ENCODE measurements at places on chromosomes 12 and 14. TPM values are rescaled to one million over a fixed set of nuclear protein-coding genes. Genes with fewer than 3 reads are reported as not detected.

DPY19L2 gene
- total RNA-seq, result 4.7 TPM

ANO4 gene
- not detected for total RNA-seq

WNT1 gene
- total RNA-seq, result not detected

KCNJ8 gene
- not detected for total RNA-seq

RAD51AP1 gene
- 48.9 TPM for total RNA-seq

SDR9C7 gene
- total RNA-seq, result 0.14 TPM

ESPL1 gene
- total RNA-seq, result 75.5 TPM

CMKLR1 gene
- total RNA-seq, result not detected

HSPB8 gene
- not detected for total RNA-seq

ARMH4 gene
- not detected for total RNA-seq

GRCh38 chr12:31991815-31992214 is 32.6 kb downstream of the RESF1 start:
- no peak for DNase-seq

DNA sequence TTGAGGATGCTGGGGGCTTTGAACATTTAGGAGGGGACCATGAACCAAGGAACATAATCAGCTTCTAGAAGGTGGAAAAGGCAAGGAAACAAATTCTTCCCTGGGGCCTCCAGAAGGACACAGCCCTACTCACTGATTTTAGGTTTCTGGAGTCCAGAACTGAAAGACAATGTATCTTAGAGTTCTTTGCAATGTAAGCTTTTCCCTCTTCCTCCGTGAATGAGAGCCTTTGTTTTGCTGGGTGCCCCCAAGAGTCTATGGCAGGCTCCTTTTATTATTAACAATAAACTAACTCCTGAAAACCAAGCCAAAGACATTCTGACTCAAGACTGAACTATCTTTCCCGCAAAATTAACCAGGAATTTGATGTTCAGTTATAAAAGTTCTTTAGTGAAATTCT is 204.1 kb downstream of the STXBP6 start:
- DNase-seq, result no peak

DNA sequence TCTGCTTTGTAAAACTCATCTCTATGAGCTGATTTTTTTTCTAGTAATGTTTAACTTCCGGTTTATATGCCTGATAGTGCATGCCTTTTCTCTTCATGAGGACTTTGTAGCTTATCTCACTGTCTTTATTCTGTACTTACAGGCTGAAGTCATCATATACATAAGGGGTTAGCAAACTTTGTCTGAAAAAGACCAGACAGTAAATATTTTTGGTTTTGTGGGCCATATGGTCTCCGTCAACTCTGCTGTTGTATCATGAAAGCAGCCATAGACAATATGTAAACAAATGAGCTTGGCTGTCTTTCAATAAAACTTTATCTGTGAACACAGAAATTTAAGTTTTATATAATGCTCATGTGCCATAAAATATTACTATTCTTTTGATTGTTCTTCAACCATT is 172.1 kb downstream of the GXYLT1 start:
- DNase-seq, result no peak

DNA sequence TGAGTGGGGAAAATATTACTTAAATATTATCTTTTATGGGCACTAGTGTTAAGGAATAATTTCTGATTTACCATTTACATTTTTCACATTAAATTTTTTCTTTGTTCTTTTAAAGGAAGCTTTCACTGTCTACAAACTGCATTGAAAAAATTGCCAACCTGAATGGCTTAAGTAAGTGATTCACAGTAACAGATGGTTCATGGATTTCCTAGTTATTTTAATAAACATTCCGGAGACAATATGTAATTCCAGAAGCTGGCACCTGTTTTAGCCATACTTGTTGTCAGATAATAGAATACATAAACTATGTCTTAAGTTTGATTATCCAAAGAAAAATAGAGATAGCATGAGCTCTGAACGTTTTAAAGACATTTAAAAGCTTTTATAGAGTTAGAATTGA is 17.1 kb downstream of the DNAL1 start:
- no peak for DNase-seq

- no peak for DNase-seq
Measured at GRCh38 chr14:64968651-64969050, 3.5 kb downstream of the RAB15 start.

DNA sequence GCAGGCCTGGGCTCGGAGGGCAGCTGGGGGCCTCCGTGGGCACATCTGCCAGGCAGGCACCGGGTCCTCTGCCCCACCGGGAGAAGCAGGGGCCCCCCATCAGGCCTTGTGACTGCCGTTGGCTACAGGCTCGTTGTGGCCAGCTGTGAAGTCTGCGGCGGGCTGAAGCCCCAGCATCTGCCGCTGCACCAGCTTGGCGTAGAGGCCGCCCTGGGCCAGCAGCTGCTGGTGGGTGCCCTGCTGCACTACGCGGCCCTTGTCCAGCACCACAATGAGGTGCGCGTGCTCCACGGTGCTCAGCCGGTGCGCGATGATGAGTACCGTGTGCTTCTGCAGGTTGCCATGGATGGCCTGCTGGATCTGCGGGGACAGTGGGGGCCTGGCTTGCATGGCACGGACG is 33.9 kb upstream of the VPS37B start:
- DNase-seq, result no peak

DNA sequence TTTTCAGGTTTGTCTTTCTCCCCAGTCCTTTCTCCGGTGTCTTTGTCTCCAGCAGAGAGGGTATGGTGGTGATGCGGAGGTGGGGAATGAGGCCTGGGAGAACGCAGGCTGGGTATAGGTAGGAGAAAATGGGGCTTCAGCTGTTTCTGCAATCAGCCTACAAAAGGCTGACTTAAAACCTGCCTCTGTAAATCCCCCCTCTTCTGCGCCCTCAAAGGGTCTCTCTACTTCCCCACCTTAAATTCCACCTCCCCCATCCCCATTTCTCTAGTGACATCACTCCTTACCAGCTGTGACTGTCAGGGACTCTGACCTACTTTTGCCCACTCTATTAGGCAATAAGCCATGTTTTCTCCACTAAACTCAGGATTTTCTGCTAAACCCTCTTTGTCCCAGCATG is 8.1 kb upstream of the RIMKLB start:
- DNase-seq, result no peak

GRCh38 chr14:94451826-94452225 is 774 bp downstream of the SERPINA11 start:
- DNase-seq, result no peak

DNA sequence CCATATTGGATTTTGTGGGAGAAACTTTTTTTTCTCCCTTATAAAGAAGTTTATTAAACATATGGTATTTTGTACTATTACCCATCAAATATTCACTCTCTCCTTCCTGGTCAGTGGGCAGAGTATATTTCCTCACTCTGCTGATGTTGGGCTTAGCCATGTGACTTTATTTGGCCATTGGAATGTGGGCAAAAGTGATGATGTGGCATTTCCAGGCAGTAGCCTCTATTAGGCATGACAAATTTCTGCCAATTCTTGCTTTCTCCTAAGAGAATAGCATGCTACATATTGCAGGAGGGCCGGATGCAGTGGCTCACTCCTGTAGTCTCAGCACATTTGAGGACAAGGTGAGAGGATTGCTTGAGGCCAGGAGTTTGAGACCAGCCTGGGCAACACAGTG is 24.4 kb upstream of the WSCD2 start:
- no peak for DNase-seq

DNA sequence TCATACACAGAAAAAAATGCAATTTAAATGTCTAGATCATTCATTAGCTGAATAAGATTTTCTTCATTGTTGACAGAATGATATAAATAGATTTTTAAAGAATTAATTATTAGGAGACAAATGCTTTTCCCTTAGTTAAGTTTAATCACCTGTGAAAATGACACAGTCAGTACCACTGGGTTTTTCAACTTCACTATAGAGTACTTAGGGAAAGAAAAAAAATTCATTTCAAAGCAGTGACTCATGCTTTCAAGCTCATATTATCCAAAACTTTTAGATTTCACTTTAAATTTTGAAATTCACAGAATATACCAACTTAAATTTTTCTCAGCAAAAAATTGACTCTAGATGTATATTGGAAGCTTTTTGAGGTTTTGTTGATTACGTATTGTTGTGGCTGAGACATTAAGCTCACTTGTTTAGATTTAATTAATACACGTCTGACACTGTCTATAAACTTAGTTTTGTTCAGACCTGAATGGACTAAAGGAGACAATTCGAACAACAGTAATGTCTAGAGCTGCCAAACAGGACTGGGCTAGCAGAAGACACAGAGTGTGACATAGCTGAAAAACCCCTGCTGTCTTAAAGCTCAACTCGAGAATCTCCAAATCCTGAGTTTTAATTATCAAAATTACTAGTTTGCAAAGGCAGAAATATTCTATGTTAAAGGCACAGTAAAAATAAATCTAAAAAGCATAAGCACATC is 1.6 kb downstream of the MGAT4C start:
- DNase-seq, result no peak

DNA sequence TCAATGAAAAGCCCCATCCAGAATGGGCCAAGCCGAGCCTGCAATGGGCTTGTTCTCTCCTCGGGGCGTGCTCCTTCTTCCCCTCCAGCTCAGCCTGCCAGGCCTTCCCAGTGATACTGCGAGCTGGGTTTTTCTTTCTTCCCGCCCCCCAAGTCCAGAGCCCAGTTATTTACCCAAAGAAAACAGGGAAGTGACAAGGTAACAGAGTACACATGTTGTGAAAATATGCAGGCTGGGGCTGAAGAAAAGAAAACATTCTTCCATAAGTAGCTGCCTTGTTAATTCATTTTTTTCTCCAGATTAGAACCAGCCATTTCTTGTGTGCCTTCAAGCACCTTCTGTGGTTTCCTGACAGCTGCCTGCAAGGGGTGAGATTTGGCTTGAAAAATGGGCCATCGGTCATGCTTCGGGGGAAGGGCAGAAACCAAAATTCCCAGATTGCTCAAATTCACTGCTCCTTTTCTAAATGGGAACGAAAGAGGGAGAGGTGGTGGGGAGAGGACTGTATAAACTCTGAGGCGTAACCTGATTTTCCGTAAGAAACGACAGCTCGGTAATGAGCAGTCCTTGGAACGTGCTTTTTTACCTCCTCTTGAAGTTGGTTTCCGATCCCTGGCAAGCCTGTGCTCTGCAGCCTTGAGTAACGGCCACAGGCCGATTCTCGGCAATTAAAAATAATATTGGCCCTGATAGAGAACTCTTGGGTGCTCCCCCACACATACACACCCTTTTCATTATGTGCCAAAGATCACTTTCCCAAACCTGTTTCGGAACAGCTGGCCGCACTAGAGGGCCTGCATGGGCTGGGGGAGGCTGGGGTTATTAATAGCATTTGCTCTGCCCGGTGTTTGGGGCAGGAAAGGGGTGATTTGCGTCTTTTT is 229.4 kb downstream of the ZFP36L1 start:
- no peak for DNase-seq

- DNase-seq, result no peak
Measured at GRCh38 chr12:11753150-11753499, 103.7 kb downstream of the ETV6 start.

DNA sequence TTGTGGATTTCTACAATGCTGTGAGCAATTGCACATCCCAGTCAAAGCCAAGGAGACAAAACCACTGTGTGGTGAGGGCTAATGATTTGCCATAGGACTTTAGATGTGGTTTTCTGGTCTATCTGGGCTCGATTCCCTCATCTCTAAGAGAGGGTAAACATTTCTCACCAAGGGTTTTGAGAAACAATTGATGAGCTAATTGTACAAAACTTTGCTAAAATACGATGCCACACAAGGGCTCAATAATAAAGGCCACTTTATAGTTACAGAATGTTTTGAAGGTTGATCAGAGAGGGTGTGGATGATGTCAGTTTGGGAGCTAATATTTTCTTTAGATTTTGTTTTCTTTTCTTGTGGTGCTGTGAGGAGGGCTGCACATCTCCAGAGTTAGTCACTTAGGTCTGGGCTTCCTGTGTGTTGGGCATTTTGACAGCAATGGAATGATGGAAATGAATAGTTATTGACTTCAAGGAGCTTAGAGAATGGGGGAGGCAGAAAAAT is 60.8 kb upstream of the SLC38A4 start:
- DNase-seq, result no peak

DNA sequence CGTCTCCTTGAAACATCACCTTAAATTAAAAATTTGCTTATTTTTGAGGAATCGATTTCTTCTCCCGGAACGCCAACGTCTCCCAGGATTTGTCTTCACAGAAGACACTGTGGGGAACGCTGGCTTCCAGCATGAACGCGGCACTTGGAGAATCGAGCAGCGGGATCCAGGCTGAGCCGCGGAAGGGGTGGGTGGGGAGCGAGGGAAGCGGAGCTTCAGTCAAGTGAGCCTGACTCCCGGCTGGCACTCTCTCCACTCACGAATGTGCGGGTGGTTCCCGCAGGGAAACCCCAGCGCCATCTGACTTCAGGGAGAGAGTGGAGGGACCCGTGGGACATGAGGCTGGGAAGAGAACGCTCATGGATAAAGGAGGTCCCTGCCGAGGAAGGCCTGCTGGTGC is 506.0 kb upstream of the TMEM132C start:
- no peak for DNase-seq

GRCh38 chr12:124298685-124299410 is 4.0 kb downstream of the RFLNA start:
- no peak for DNase-seq

GRCh38 chr12:70049596-70050360 is 193.5 kb upstream of the CNOT2 start:
- no peak for DNase-seq

DNA sequence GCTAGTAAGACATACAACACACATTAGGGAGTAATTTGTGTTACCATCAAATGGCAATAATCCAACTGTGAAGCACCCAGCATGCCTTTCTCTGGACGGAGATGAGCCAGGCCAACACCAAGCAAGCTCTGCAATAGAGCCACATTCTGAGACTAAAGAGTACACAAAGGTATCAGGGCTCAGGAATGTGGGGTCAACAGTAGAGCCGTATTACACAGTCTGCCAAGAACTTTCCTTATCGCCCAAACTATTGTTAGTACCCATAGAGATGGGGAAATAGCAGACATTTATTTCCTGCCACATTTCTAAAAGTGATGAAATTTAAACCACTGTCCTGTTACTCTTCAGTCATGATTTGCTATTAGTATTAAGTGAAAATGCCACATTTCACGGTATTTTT is 113.7 kb downstream of the BMP4 start:
- DNase-seq, result no peak

DNA sequence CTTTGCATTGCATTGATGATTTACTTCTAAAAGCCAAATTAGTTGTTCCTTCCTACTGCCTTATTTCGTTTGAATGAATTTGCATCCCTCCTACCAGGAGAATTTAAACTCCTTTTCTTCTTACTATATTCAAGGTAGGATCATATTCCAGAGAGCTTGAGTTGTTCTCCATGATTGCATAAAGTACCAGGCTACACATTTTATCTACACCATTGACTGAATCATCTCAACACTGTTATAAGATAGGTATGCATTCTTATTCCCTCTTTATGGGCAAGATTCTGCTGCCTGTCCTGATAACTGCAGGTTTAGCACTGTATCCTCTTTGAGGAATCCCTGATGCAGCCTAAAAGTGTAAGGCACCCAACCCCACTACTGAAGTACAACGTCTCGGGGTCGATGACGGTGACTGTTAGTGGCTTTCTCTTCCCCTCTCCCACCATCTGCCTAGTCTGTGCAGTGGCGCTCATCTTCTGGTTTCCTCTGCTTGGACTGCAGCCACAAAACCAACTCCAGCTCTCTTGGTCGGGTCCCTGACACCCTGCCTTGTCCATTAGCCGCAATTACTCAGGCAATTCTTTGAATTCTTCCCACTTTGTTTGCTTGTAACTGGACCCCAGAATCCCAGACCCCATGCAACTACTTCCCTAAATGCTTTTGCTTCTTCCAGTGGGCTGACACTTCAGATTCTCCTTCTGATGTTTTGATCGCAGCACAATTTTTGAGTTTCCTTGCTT is 44.4 kb upstream of the STXBP6 start:
- DNase-seq, result no peak

All from activated T-cell treated with anti-CD3 and anti-CD28 coated beads, Interleukin-2, amount 50 U/mL, for 72 hours (primary cell).